Kidney (tissue), 22 donors: ENCODE measurements at places on chromosomes 6 and 20.
A peak's percentile ranks its signal among the peaks of the same experiment; 100 is the strongest.

GRCh38 chr6:15293674-15294073, 47.8 kb downstream of the JARID2 start:
- no peak for DNase-seq

GRCh38 chr20:38134427-38135270, 30.4 kb downstream of the TGM2 start:
- DNase-seq = peak; percentile 81

DNA sequence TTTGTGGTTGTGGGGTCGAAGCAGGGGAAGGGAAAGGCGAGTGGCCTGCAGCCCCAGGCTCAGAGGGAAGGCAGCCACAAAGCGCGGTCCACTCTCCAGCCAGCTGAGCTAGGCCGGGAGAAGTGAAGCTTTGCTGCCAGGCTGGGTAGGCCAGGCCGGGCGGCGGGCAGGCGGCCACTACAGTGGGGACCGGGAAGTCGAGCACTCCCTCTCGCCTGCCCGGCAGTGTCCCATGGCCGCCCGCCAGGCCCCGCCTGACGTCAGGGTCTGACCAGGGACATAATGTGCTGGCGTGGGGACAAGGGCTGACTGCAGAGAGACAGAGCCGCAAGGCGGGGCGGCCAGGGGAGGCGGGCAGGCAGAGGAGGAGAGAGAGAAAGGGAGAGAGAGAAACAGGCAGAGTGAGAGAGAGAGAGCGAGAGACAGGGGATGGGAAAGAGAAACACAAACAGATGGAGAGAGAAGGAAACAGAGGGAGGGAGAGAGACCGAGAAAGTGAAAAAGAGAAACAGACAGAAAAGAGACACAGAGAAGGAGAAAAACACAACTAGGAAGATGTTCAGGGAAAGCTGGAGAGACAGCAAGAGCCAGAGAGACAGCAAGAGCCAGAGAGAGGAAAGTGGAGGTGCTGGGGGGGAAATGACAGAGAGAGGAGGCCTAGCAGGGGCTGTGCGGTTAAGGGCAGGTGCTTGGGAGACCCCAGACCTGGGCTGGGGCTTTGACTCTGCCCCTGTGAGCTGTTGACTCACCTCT, 94.5 kb upstream of the PTPN1 start:
- peak; percentile 75 for DNase-seq

- DNase-seq = no peak
Measured at GRCh38 chr6:42627044-42627443, 63.2 kb downstream of the UBR2 start.

GRCh38 chr6:159077123-159077522, 32.3 kb upstream of the TAGAP start:
- DNase-seq = peak; percentile 76

DNA sequence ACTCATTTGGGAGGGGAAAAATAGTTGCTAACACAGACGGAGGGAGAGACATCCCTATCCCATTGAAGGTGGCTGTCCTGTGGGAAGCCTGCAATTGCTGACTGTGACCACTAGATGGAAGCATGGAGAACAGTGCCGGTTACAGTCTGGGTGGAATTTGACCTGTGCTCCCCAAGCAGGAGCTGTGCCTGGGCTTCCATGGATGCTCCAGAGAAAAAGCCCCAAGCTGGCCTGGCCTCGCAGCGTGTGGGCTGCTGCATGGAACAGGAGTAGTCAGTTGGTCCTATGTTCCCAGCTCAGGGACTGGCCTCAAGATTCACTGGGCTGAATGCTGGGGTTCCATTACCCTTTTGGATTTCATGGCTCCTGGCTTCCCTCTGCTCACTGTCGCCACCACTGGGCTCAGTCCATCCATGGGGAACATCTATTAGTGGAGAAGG, 116.3 kb upstream of the CHD6 start:
- peak; percentile 50 for DNase-seq

DNA sequence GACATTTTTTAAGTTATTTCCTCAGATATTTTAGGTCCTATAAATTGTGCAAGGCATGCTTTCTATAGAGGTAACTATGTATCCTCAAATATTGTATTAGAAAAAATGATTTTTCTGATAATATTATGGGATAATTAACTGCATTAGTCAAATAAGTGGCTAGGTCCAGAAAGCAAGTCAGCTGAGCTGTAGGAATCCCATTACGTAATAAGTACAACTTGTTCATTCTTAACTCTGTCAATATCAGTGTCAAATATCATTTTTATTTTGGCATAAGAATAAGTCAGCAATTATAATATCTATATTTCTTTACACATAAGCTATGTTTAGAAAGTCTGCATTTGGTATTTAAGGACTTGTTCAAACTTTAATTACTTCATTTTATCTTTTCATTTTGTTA, 830.9 kb upstream of the GJE1 start:
- DNase-seq = no peak

DNA sequence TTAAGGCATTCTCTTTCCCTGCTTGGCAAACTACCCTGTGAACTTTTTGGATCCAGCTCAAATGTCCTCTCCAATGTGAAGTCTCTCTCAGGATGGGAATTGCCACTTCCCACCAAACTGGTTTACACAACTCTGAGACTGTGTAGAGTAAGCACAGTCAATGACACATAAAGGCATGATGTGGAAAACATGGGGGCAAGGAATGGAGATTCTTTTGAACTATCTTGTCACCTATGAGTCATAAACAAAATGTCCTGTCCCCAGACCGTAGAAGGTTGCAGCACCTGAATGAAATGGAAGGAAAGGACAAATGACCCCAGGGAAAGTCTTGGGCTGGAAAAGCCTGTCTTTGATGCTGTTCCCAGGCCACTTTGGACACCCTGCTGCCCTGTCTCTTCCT, 11.0 kb upstream of the KIF13A start:
- no peak for DNase-seq

DNA sequence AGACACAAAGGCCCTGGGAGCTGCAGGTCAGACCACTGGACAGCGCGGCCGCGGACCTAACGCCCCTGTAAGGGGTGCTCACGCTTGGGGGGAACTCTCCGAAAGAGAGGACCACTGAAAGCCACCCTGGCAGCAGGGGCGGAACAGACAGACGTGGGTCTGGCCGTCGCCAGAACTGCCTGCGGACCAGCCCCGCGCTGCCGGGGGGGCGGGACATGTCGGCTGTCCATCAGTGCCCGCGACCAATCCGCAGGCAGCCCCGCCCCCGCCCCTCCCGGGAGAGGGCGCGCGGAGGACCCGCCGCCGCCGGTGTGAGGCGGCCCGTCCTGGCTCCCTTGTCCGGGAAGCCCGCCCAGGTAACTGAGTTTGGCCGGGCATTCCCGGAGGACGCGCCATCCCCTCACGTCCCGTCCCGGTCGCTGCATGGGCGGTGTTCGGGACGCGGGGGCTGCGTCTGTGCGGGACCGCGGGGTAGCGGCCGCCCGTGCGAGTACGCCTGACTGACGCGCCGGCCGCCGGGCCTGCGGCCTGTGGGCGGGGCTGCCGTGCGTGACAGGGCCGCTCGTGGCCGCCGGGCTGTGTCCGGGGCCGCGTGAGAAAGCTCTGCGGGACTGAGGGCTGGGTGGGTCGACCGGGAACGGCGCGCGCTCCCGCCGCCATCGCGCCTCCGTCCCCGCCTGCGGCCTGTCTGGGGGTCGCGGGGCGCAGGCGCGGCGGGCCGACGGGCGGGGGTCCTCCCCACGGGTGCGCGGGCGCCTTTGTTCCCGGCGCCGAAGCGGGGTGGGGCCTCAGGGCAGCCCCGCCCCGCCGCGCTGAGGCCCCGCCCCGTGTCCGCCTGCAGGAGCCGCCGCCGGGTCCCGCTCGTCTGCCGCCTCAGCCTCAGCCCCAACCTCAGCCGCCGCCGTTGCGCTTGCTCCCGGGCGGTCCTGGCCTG, at the start of gene PLCG1:
Gene PLCG1 (plus strand): TSS at position 864 of the 934 bp plus-strand sequence. CDS start 99 bp downstream, outside the sequence.
- DNase-seq = peak; percentile 97

DNA sequence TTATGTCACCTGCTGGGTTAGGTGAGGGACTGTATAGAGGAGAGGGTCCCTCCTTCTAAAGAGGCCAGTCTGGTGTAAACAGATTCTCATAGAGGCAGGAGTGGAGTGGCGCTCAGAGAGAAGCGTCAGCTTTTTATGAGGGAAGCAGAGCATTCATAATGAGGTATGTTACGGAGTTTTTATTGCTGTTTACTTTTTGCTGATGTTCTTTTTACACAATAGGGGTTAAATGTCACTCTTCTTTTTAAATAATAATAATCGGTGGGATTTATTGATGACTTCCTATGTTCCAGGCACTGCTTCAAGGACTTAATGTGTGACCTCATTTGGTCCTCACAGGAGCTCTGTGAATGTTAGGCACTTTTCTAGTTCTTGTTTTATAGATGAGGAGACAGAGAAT, 79.9 kb downstream of the L3MBTL3 start:
- DNase-seq = no peak
